ENCODE measurements at places on chromosomes 2 and 18. TPM values are rescaled to one million over a fixed set of nuclear protein-coding genes. Genes with fewer than 3 reads are reported as not detected.

GRCh38 chr18:75546964-75547363 lies 119.5 kb upstream of the SMIM21 start:
- peaks cover 4% of the 10 kb centered on the region for H3K27me3 ChIP-seq
- no peak for DNase-seq
- no peak overlapping the region for H3K27ac ChIP-seq
- no peaks in the 10 kb centered on the region for H3K36me3 ChIP-seq
- H3K4me1 ChIP-seq = no peaks in the 10 kb centered on the region
- H3K4me3 ChIP-seq = no peak overlapping the region

DNA sequence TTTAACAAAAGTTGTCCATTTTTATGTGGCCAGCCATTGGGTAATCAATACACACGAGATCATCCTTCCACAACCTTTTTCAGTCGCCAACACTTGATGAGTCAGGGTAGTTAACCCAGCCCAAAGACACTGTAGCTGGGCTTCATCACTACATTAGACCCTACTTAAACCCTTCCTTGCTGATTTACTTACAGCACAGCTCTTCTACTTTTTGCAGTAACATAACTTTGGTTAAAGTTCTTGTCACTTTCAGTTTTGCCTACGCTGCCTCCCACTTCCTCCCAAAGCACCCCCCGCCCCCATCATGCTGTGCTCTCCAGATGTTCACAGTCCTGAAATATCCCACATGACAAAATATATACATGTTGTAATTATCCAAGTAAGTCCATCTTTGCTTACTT lies 103.6 kb downstream of the CDK15 start:
- H3K36me3 ChIP-seq = no peaks in the 10 kb centered on the region
- H3K27me3 ChIP-seq = no peaks in the 10 kb centered on the region
- no peak overlapping the region for H3K4me3 ChIP-seq
- DNase-seq = no peak

DNA sequence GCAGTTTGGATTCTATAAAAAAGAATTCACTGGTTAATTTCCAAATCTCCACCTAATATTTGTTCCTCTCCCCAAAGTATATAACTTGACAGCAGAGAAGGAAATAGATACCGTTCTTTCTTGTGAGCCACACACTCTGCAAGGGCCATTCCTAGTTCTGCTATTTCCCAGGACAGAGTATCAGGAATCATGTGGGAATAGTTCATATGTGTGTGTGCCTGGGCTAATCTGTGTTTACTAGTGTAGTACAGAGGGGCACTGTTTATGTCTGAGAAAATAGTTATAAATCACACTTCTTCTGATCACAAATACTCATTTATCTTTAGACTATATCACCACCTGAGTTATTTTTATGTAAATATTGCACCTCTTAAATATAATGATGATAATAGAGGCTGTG lies 296.7 kb downstream of the ARHGAP15 start:
- no peak overlapping the region for H3K4me3 ChIP-seq
- no peak for DNase-seq
- no peaks in the 10 kb centered on the region for H3K36me3 ChIP-seq
- no peaks in the 10 kb centered on the region for H3K4me1 ChIP-seq
- no peaks in the 10 kb centered on the region for H3K27me3 ChIP-seq
- no peak overlapping the region for H3K27ac ChIP-seq

- DNase-seq = no peak
- no peaks in the 10 kb centered on the region for H3K4me1 ChIP-seq
- no peaks in the 10 kb centered on the region for H3K27me3 ChIP-seq
- H3K27ac ChIP-seq = no peak overlapping the region
- H3K4me3 ChIP-seq = no peak overlapping the region
These were observed 82.6 kb downstream of the MAPK4 start for GRCh38 chr18:50642439-50642838.

HOXD3 gene
- total RNA-seq = 1.7 TPM

GRCh38 chr18:79532313-79533007 lies 136.7 kb downstream of the NFATC1 start:
- peaks cover 6% of the 10 kb centered on the region for H3K27me3 ChIP-seq
- no peaks in the 10 kb centered on the region for H3K4me1 ChIP-seq
- no peak overlapping the region for H3K4me3 ChIP-seq
- H3K36me3 ChIP-seq = peaks cover 11% of the 10 kb centered on the region
- no peak overlapping the region for H3K27ac ChIP-seq
- peak; percentile 54 for DNase-seq

GCG gene
- total RNA-seq = not detected

Measured in upper lobe of right lung (tissue), 1 donor.